ENCODE measurements at places on chromosomes 4 and X.

DNA sequence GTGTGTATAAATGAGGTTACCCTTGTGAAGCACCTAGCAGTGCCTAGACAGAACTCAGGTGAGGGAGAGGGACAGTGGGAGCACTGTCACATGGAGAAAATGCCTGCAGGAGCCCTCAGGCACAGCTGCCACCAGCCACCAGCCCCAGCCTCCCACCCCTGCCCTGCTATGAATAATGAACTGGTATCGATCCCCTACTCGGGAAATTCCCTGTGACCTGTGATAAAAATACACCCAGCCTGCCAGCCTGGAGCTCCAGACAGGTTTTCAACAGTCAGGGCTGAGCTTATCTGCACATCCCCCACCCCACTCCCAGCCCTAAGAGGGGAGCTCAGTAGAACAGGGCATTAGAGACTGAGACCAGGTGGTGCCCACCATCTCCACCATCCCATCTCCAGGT lies 159.6 kb upstream of the PJA1 start:
- no peak for DNase-seq

DNA sequence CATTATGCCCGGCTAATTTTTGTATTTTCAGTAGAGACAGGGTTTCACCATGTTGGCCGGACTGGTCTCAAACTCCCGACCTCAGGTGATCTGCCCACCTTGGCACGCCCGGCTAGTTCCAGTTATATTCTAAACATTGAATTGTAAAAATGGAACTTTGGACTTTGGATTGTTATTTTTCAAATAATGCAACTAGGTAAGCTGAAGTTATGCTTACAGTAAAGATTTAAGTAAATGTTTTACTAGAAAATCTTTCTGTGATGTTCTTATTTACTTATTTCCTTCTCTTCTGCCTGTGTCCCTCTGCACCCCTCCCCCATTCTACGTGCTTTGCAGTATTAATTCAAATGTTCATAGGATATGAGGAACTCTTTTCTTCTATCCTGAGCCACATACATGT lies 26.1 kb downstream of the GK start:
- no peak for DNase-seq

DNA sequence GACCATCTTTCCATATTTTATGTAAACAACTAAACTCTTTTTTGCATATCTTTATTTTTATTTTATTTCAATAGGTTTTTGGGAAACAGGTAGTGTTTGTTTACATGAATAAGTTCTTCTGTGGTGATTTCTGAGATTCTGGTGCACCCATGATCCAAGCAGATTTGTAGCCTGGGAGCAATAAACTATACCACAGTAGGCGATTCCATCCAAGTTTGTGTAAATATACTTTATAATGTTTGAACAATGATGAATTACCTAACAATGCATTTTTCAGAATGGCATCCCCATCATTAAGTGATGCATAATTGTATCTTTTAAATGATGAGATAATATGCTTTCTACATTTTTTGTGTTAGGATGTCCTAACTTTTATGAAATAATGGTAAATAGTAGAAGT lies 39.2 kb upstream of the CYSLTR1 start:
- DNase-seq: no peak

DNA sequence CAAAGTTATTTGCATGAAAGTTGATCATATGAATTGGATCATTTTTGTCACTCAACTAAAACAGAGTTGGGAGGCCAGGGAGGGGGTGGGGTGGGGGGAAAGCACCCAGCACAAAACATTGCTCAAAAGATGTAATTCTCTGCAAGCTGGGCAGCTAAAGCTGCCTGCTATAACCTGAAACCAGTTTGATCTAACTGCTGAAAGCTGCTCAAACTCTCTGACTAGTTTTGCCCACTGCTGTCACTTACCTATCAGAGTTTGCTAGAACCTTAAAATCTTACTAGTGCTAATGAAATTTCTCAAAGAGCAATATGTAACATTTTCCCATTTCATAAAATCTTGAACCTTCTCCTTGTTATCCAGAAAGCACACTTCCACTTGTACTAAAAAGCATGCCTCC lies 10.4 kb downstream of the CXCL8 start:
- no peak for DNase-seq

DNA sequence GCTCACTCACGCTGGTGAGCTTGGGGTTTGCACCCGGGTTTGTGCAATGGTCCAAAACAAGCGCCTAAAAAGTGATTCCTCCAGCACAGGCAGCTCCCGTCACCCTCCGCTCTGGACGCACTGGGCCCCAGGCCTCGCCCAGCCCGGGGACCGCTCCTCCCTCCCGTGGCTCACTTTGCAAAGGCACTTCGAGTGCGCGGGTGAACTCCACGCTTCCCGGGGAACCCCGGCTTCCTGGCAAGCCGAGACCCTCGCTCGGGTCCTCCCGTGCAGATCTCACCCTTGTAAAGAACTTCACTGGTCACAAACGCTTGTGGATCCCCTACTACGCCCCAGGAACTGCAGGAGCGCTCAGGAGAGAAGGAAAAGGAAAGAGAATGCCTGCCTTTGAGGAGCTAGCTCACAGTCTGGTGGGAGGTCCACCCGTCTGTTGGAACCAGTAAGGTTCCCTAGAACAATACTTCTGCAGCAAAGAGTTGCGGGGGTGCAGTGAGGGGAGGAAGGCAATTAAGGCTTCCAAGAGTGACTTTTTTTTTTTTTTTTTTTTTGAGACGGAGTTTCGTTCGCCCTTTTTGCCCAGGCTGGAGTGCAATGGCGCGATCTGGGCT lies at the start of gene CTPS2:
CTPS2 (minus strand) TSS at position 122 of the 608 bp plus-strand sequence. CDS start 9,767 bp downstream, outside the sequence.
- DNase-seq: no peak

GRCh38 chr4:152015597-152016302 lies 254.9 kb upstream of the GATB start:
- DNase-seq: no peak

- DNase-seq: no peak
Observed at GRCh38 chr4:62288808-62289541, 1088.8 kb downstream of the ADGRL3 start.

GRCh38 chrX:104172121-104172520 lies 5.9 kb downstream of the FAM199X start:
- DNase-seq: no peak

DNA sequence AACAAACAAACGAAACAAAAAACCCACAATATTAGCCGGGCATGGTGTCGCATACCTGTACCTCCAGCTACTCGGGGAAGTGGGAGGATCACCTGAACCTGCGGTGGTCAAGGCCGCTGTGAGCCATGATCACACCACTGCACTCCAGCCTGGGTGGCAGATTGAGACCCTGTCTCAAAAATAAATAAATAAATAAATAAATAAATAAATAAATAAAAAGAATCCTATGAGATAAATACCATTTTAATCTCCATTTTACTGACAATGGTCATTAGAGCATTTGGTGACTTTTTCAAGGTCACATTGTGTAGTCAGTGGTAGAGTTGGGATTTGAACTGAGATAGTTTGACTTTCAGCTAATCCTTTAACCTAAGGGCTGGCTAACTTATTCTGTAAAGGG lies 11.4 kb downstream of the TRPC5 start:
- DNase-seq: no peak

- DNase-seq: no peak
Observed at GRCh38 chr4:244471-244870, 60.8 kb downstream of the ZNF732 start.

DNA sequence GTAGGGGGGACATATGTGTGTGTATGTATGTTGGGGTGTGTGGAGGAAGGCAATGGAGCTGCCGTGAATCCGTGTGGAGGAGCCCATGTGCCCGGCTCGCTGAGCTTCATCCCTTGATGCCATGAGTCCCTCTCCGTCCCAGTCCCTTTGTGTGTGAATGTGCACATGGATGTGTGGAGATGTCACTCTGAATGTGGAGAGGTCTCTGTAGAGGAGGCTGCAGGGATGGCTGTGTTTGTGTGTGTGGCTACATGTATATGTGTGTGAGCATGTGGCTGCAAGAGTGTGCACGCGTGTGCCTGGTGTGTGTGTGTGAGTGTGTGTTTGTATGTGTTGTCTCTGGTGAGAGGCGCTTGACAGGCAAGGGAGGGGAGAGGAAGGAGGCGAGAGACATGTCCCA lies 1.3 kb downstream of the DLG3 start:
- DNase-seq: no peak

DNA sequence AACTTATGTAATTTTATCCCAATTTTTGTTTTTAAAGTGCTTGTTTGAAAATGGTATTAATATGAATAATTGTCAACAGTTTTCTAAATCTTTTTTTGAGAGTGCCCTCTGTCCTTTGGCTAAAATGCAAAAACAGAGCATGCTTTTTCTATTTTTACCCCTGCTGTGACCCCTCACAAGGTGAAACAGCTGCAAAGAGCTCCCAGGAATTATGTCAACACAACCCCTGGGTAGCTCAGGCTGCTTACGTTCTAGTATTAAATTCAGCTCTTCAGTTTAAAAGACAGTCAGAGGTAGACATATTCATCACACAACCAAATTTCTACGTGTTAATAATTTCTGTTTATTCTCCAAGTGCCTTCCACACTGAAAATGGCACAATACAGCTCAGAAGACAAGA lies 367.5 kb downstream of the PRDM5 start:
- peak; percentile 65 for DNase-seq

DNA sequence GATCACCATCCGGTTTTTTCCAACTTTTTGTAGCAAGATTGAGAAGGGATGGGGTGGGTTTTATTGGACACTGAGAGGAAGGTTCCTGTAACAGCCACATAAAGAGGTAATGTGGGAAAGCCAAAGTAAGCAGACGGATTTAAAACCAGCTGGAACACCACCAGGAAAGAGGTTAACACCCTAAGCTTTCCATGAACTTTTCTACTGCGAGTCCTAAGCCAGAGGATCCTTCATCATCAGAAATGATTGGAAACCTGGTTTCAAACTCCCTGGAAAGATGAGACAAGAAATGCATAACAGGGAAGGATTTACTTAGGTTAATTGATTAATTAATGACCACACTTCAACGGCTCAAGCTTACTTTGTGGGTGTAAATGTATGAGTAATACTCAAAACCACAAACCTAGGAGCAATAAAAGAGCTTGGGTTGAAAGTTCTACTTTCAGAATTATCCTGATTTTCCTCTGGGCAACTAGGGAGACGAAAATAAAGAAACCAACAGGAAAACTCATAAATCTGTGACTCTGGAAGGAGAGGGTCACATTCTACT lies 91.5 kb downstream of the COX18 start:
- no peak for DNase-seq

DNA sequence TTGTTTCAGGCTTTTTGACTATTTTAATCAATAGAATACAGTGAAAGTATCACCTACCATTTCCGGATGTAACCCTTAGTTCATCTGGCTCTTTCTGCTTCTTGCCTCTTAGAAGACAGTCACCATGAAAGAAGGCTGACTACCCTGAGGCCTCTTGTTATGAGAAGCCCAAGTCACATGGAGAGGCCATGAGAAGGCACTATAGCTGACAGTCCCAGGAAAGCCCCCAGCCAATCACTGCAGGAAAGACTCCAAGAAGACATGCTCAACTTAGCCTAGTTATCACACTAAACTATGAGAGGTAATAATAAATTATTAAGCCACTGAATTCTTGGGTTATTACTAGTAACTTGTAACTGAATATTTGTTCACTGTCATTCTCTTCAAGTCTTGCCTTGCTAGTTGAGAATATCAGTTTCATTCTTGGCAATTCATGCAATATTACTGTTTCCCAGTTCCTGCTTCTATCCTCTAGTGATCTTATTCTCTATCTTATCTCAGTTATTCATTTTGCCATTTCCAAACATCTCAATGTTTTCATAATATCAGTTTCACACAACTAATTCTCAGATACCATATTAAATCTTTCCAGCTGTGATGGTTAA lies 57.1 kb upstream of the GUCY1A1 start:
- DNase-seq: no peak

- DNase-seq: no peak
Observed at GRCh38 chr4:39614487-39615162, 24.0 kb downstream of the SMIM14 start.

GRCh38 chr4:40199999-40200874 lies 3.4 kb downstream of the RHOH start:
- DNase-seq: no peak

- DNase-seq: no peak
Observed at GRCh38 chr4:124105212-124105611, 607.3 kb downstream of the ANKRD50 start.

DNA sequence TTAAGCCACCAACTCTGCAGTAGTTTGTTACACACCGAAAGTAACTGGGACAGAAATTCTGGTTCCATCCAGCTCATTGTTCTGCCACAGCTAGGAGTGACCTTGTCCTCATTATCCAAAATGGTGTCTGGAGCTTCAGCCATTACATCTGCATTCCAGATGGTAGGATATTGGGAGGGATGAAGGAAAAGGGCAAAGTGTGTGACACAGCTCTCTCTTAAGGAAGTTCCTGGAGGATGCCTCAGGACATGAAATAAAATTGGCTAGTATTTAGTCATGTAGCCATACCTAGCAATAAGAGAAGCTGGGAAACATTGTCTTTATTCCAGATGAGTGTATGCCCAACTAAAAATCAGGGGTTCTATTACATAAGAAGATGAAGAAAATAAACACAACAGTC lies 262.0 kb downstream of the BCOR start:
- DNase-seq: no peak

- DNase-seq: no peak
Observed at GRCh38 chrX:148500423-148501385, at the start of gene AFF2. TSS of gene AFF2 (plus strand) at chrX:148500617. CDS start at chrX:148501098, 481 bp downstream.

GRCh38 chr4:173590697-173591096 lies 60.7 kb upstream of the HAND2 start:
- no peak for DNase-seq

GRCh38 chrX:23554304-23554703 lies 113.0 kb upstream of the PRDX4 start:
- DNase-seq: peak; percentile 20

- DNase-seq: no peak
Observed at GRCh38 chrX:149487292-149487691, 17.8 kb downstream of the IDS start.

DNA sequence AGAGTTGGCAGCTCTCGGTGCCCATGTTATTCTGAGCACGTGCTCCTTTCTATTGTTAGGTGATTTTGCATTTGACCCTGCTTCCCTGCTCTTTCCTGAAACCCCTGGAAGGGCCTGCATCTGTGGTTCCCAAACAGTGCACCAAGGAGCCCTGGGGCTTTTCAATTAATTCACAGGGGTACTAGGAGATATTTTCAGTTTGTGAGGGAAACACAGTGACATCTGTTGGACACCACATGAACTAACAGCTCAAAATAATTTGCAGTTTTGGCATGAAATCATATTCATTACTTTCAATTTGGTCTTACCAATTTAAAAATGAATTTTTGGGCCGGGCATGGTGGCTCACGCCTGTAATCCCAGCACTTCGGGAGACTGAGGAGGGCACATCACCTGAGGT lies 156.6 kb downstream of the GATB start:
- no peak for DNase-seq

DNA sequence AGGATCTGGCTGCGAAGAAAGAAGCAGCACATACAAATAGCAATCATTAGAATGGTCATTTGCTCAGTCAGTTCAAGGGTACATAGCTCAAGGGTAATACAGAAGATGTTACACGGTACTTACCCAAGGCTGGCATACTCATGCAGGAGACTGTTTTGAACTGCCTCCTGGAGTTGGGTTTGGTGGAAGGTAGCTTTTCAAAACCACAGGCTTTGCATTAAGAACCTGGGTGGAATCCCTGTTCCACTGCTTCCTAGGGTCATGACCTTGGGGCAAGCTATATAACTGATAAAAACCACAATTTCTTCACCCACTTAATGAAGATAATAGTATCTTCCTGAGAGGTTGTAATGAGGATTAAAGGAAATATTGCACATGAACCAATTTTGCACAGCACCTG lies 36.5 kb downstream of the TBC1D9 start:
- DNase-seq: no peak

- DNase-seq: no peak
Observed at GRCh38 chrX:148556498-148556897, 56.1 kb downstream of the AFF2 start.

GRCh38 chr4:84691170-84691691 lies 108.3 kb downstream of the CDS1 start:
- no peak for DNase-seq

GRCh38 chr4:110905367-110905766 lies 282.5 kb upstream of the PITX2 start:
- DNase-seq: no peak
